ENCODE measurements at places on chromosomes 13 and 19. TPM values are rescaled to one million over a fixed set of nuclear protein-coding genes. Genes with fewer than 3 reads are reported as not detected.

Gene POMP
- 102 TPM for total RNA-seq

Gene ZNF773
- 10.4 TPM for total RNA-seq

Gene FLT1
- total RNA-seq: 0.60 TPM

Gene PSG4
- total RNA-seq: not detected

Gene AZU1
- total RNA-seq: not detected

Gene ATP1A3
- not detected for total RNA-seq

Gene CEACAM7
- not detected for total RNA-seq

Gene SHISA7
- not detected for total RNA-seq

Gene CRLF1
- 135 TPM for total RNA-seq

Gene GPR12
- not detected for total RNA-seq

Gene CARM1
- total RNA-seq: 30.6 TPM

Gene BLVRB
- total RNA-seq: 114 TPM

Gene ZNF473
- 4.9 TPM for total RNA-seq

Gene HPN
- total RNA-seq: 0.94 TPM

Gene NTN5
- 0.60 TPM for total RNA-seq

Gene COMP
- total RNA-seq: 0.85 TPM

Gene ACP7
- not detected for total RNA-seq

Gene CBARP
- total RNA-seq: 3.3 TPM

Gene ADGRL1
- total RNA-seq: 12.8 TPM

Gene EDNRB
- 2.6 TPM for total RNA-seq

Gene ZNF93
- total RNA-seq: 5.0 TPM

Gene AP1M1
- total RNA-seq: 119 TPM

Gene MAST1
- 0.12 TPM for total RNA-seq

Gene KLK14
- total RNA-seq: not detected

Gene HIF3A
- total RNA-seq: 37.2 TPM

Gene CALR3
- total RNA-seq: not detected

Gene RETN
- not detected for total RNA-seq

Gene FOSB
- total RNA-seq: 53.7 TPM

Gene C5AR1
- not detected for total RNA-seq

Gene CFAP97D2
- not detected for total RNA-seq

Gene LRRC63
- total RNA-seq: not detected

Gene IGFL3
- not detected for total RNA-seq

Gene S1PR5
- total RNA-seq: 1.1 TPM

Gene OR7A5
- total RNA-seq: not detected

Gene PRODH2
- total RNA-seq: not detected

Gene PRSS57
- total RNA-seq: not detected

Gene KLK3
- total RNA-seq: not detected

Gene VSTM1
- not detected for total RNA-seq

Gene CDX2
- total RNA-seq: not detected

Gene ZNF224
- 7.8 TPM for total RNA-seq

Gene FAM216B
- not detected for total RNA-seq

Gene GAMT
- total RNA-seq: 87.9 TPM

Gene ZNF614
- 6.0 TPM for total RNA-seq

Measured in pericardium fibroblast (primary cell).